ENCODE measurements at places on chromosomes 6 and 20. TPM values are rescaled to one million over a fixed set of nuclear protein-coding genes. Genes with fewer than 3 reads are reported as not detected.

DNA sequence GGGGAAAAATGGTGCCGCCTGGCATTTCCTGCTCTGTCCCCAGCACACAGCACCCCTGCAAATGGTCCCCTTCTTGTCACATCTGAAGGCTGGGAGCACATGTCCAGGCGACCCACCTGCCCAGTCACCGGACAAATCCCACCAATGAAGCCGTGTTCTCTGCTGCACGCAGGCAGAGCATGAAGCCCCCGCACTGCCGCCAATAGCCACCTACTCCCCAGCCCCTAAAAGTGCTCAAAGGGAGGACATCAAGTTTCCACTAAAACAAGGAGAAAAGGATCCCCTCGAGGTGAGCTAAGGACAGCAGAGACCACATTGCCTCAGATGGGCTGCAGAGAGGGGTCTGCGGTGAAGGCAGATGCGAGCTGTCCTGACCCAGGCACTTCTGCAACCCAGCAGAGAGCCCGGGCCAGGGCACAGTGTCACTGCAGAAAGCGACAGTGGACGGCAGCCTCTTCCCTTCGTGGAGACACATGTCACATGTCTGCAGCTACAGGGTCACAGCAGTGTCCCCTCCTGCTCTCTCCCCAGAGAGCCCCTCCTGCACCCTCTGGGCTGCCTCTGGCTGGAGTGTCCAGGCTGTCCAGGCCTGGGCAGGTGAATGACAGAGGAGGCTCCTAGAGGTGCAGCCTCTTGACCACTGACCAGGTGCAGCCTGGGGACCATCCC lies 221.5 kb downstream of the PREX1 start:
- no peak for DNase-seq

- no peak for DNase-seq
Observed at GRCh38 chr6:17945111-17945510, 42.3 kb downstream of the KIF13A start.

GRCh38 chr20:33273117-33273851 lies 9.7 kb upstream of the BPIFB1 start:
- DNase-seq: no peak

GRCh38 chr6:127420556-127420955 lies 38.6 kb downstream of the KIAA0408 start:
- DNase-seq: no peak

Gene TPX2
- polyA plus RNA-seq: 0.91 TPM

All from ovary (tissue), 10 donors.